ENCODE measurements at places on chromosomes 13 and 19.

GRCh38 chr19:29171525-29171924 is 41.4 kb downstream of the UQCRFS1 start:
- no peak for DNase-seq

DNA sequence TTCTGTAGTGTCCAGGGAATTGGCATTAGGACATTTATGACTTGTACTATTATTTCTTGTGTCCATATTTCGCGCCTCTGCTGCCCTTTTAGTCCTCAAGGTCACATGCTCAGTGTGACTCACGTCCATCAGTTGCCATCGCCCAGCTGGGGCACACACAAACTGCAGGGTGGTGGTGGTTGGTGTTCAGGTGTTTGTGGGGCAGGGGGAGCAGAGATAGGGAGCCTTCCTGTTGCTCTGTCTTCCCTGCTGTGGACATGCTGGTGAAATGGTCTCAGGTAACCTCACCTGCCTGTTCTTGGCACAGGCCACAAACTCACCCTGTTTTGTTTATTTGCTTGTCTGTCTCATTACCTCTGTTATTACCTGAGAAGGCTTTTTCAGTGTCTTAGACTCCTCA is 22.4 kb downstream of the PRR12 start:
- no peak for DNase-seq

GRCh38 chr19:6103217-6103644 is 7.1 kb downstream of the RFX2 start:
- peak; percentile 74 for DNase-seq

- DNase-seq: peak; percentile 97
These were observed 12.3 kb downstream of the HRC start for GRCh38 chr19:49142866-49143335.

DNA sequence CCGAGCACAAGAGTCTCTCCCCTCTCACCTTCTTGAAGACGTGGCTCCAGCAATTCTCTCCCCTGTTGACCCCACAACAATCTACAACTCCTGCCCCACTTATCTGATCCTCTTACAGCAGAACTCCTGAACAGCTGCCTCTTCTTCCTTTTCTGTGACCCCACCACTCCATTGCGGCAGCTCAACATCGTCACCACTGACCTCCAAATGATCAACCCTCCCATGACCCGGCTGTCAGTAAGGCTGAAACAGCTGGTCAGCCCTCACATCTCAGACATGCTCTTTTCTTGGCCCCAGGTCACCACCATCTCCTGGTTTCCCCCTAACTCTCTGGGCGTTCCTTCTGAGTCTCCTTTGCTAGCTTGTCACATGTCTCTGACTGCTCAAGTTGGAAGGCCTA is 1.8 kb downstream of the EXOSC5 start:
- no peak for DNase-seq

- DNase-seq: peak; percentile 69
These were observed 62.1 kb downstream of the ARHGEF7 start for GRCh38 chr13:111177081-111177711.

GRCh38 chr13:113041896-113042295 is 63.7 kb upstream of the F7 start:
- peak; percentile 78 for DNase-seq

GRCh38 chr13:45879666-45880065 is 28.1 kb upstream of the SIAH3 start:
- peak; percentile 36 for DNase-seq

- no peak for DNase-seq
These were observed 23.1 kb downstream of the KLF2 start for GRCh38 chr19:16347706-16348105.

DNA sequence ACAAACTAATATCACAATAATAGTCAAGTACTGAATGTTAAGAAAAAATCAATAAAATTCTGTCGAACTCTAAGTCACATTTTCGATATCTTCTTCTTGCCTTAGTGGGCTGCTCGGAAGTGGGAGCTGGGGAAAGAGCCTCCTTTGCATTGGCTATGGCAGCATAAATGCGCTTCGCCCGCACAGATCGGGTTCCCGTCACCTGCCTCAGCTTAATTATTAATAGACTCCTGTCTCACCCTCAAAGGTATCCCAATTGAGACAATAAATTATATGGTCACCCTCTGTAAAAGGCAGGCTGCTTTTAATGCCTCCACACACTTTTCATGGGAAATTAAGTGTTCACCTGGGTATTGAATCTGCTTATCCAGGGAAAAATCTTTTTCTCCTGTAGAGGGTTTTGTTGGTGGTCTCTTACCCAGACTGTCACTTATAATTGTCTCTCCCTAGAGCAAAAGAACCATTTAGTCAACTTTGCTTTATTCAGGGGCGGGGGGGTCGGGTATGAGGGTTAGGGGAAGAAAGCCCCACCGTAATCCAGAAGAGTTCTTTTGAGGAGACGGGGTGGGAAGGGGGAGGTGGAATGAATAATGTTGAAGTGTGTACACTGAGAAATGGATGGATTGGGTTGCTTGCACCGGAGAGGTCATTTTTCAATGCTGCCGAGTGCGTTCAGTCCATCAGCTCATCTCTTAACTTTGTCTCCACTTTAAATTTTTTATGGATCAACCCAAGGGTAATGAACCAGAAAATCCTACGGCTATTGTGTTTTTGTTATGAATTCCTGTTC is 682.6 kb upstream of the SGCG start:
- DNase-seq: no peak

DNA sequence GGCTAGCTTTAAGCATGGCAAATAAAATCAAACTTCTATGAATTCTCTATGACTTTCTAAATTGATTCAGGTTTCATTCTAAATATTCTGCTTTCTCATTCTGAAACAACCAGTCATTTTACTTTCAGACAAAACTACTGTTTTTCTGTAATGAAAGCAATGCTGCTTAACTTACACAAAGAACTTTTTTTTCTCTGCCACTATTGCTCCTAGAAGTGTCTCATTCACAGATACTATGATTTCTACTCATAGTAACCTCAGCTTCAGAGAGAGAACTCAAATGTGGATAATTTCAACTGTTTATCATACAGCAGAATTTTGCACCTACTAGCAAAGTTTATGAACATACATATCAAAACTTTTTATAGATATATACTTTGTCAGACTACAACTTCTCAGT is 724.6 kb downstream of the SLITRK5 start:
- no peak for DNase-seq

- DNase-seq: no peak
These were observed 163.6 kb upstream of the ZNF536 start for GRCh38 chr19:30208436-30209060.

GRCh38 chr19:1806184-1807029 is 5.7 kb downstream of the ATP8B3 start:
- no peak for DNase-seq

- DNase-seq: peak; percentile 79
These were observed 214.2 kb upstream of the MAB21L1 start for GRCh38 chr13:35690581-35691207.
